ENCODE measurements at places on chromosomes 2 and 18.

DNA sequence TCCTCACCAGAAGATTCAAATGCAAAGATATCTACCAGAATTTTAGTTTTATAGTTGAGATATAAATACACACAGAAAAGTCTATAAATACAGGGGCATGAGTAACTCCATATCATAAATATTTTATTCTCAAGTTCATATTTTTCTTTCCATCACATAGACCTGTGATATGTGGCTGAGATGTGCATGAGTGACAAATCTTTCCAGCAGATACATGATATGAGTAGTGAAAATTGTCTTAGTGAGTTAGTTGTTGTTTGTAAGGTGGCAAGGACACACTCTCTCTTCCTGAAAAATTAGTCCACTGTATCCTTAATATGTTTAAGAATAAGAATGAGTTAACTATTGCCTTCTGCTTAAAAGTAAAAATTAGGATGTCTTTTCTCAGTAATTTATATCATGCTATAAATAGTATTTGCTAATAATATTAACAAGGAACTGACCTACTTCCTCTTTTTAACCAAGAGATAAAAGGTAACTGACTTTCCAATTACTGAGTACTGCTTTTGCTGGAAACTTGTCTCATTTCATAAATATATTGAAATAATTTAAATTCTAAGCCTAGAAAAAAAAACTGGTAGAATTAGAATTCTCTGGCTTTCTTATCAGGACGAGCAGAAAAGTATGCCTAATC, 85.2 kb upstream of the SESTD1 start:
- DNase-seq = no peak

GRCh38 chr2:96109361-96109680, 7.0 kb downstream of the ADRA2B start:
- no peak for DNase-seq

DNA sequence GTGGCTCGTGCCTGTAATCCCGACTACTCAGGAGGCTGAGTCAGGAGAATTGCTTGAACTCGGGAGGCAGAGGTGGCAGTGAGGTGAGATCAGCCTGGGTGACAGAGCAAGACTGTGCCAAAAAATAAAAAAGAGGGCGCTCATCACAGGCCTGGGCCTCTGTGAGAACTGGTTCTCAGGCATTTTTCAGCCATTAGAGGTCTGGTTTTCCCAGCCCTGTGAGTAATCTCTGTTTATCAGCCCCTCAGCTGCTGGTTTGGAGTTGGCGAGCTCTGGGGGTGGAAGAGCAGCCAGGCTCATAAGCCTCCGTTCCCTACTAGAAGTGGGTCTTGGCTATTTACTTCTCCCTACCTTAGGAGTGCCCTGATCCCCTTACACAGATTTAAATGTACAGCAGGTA, 53.1 kb downstream of the CHRNA1 start:
- no peak for DNase-seq

- DNase-seq = no peak
Observed at GRCh38 chr2:5895284-5895683, 203.1 kb downstream of the SOX11 start.

DNA sequence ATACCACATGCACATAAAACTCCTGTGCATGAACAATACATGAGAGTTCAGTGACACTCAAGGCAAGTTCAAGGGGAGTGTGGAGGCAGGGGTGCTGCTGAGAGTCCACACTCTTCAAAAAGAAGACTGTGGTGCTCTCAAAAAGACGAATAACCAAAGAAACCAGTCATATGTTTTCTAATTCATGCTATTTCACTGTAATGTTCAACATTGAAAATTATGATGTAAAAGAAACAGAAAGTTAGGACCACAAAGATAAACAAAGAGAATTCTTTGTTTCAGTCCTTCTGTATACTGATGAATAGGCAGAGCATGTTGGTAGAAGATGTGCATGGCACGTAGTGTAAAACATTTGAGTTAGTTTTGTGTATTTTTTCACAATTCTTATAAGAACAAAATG, 864.2 kb upstream of the LRATD1 start:
- DNase-seq = no peak

- DNase-seq = no peak
Observed at GRCh38 chr2:226970362-226970761, 134.5 kb downstream of the RHBDD1 start.

DNA sequence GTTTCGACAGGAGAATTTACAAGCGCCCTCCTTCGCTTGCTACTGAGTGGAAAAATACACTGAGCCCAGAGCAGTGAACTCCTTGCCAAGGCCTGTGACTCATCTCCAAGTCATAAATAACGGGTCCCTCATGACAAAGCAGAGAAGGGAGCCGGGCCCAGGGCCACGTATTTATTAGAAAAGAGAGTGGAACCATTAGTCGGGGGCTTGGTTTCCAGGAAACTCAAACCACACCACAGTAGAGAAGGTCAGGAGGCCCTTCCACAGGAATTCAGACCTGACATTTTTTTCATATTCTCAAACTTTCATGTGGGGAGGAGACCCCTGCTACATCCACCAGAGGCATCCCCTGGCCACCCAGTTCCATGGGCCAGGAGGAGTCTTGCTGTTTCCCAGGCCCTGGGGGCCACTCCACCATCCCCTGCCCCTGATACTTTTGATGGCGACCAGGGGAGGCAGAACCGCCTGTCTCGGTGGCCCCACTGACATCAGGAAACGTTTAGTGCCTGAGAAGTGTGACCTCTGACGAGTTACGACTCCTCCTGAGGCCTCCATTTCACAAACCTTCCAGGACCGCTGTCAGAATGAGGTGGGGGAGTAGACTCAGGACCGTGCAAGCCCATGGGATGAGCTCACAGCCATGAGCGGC, 289.7 kb downstream of the DYSF start:
- no peak for DNase-seq

- DNase-seq = no peak
Observed at GRCh38 chr2:139872503-139872902, 1092.3 kb upstream of the NXPH2 start.

- DNase-seq = no peak
Observed at GRCh38 chr2:146374505-146374904, 1470.3 kb upstream of the ACVR2A start.

DNA sequence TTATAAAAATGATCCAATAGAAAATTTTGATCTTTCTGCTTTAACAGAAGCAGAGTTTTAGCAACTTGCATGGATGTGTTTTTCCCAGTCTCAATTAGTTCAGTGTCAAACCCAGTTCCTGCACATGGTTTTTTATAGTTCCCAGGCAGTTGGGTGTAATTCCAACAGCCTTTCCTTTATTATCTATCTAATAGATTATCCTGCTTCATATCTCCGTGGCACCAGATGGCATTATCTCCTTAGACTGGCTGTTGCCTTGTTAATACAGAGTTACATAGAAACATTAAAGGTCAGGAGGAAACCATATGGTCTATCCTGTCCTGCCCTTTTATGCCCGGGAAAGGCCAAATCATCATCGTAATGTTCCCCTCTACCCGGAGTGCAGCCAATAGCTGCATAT, 400.9 kb upstream of the SMIM21 start:
- DNase-seq = no peak

GRCh38 chr2:118539290-118539689, 308.2 kb downstream of the EN1 start:
- DNase-seq = no peak

GRCh38 chr2:174153757-174154680, 94.3 kb downstream of the OLA1 start:
- no peak for DNase-seq

DNA sequence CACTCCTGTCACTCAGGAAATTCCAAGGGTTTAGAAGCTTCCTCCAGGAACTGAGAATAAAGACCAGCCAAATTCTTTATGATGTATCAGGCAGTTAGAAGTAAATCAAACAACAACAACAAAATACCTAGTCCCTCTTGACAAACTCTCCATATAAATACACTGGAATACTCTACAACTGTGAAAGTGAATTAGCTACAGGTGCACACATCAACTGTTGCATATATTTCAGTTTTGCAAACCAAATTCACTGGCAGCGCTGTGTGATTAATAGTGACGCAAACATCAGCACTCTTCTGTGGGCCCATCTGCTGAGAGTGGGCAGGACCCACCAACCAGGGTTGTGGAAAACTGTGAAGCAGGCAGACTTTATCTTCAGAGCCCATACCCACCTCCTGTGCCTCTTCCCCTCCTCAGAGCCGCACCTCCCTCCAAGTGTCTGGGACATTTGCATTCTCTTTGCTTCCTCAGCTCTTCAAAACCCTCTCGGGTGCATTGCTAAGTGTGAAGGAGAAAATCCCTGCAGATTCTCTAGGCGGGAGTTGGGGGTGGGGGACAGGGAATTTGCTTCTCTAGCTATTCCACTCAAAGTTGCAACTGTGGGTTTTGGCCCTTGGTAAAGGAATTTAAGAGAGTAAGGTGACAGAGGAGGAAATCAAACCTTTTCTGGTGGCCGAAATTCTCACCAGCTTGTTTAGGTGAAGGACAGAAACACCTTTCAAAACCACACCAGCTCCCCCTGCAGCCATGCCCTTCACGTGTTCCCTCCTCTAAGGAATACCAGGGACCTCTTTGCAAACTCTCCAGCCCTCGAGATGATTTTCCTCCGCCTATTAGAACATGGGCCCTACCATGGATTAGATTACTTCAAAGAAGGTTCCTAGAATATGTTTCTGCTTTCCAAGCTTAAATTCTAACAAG, 119.3 kb downstream of the MRO start:
- no peak for DNase-seq

GRCh38 chr2:56416500-56417176, 232.8 kb downstream of the CCDC85A start:
- DNase-seq = peak; percentile 37

GRCh38 chr2:129768036-129768386, 211.5 kb upstream of the RAB6C start:
- DNase-seq = no peak

DNA sequence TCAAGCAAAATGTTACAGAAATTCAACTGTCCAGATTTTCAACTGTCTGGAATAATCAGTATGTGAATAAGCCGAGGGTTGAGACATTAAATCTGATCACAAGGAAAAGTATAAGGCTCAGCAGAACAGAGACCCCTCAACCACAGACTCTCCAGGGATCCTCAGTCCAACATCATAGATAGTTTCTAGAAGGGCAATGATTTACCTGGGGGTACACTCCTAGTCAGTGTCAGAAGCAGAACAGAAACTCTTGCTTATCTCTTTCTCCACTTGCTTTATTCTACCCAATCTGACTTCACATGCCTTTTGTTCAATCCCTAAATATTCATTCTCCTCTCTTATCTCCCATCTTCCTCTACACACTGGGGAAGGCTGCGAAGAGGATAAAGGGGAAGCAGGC, 36.4 kb downstream of the ICOS start:
- DNase-seq = no peak

DNA sequence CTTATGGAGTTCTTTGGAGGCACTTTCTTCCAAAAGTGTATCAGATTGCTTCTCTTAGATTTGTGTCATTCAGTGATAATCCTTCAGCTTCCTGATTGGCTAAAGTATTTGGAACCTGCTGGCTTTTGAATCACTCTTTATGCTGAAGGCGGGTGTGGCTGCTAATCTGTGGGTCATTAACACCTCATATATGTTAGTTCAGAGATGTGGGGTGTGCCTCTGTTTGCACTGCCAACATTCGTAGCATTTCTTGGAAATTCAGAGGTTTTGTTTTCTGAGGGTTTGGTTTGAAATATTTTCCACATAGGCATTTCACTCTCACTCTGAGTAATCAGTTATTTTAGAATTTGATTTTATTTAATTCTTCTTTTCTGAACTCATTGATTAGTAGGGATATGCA, 1604.4 kb upstream of the ACVR2A start:
- DNase-seq = no peak

DNA sequence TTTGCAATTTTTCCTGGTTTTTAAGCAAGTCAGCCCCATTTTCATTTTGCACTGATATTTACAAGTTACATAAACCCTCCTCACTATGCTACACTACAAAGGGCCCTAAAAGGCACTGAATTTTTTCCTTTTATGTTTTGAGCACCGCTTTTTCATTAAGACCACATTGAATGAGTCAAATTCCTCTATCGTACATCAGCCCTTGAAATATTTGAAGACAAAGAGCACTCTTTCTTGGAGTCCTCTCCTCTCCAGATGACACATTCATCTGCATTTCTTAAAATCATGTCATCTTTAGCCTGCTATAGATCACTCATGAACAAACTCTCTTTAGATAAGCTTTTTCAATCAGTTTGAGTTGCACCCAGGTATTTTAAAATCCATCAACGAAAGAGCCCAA, 306.6 kb upstream of the SOX11 start:
- no peak for DNase-seq

- no peak for DNase-seq
Observed at GRCh38 chr2:206520450-206520849, 77.1 kb downstream of the ADAM23 start.
